CD4-positive, alpha-beta T cell treated with Interleukin-15 for 4 hours (primary cell): ENCODE measurements at places on chromosomes 13 and 19.
A peak's percentile ranks its signal among the peaks of the same experiment; 100 is the strongest.

- DNase-seq: peak; percentile 88
Observed at GRCh38 chr13:27251166-27252091, at the start of gene RPL21. RPL21 (plus strand) TSS chr13:27251558; CDS start chr13:27253777, 2,219 bp downstream.

- no peak for DNase-seq
Observed at GRCh38 chr19:48641850-48642249, 4.1 kb downstream of the CA11 start.

- no peak for DNase-seq
Observed at GRCh38 chr19:11693505-11694499, 44.9 kb downstream of the ZNF823 start.

GRCh38 chr19:38559428-38560401 is 58.0 kb downstream of the MAP4K1 start:
- peak; percentile 61 for DNase-seq

GRCh38 chr19:37954421-37954874 is 47.4 kb downstream of the SIPA1L3 start:
- DNase-seq: no peak

- no peak for DNase-seq
Observed at GRCh38 chr13:111494641-111495040, 174.2 kb downstream of the TEX29 start.

DNA sequence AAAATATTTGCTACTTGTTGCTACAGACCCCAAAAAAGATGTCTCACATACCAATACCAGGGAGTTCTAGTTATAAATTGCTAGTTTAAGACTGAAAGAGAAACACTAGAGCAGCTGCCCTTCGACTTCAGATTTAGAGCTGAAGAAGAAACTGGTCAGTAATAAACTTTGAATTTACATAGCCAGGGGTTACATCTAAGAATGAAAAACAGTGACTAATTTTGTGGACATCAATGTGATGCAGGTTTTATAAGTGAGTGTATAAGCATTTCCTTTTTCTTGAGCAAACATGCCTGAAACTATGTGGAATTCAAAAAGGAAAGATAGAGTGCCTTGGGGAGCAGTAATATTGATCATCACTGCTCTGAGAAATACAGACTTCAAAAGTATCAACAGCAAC is 724.9 kb upstream of the MIR17HG start:
- no peak for DNase-seq

- DNase-seq: no peak
Observed at GRCh38 chr13:46868091-46868490, 28.8 kb downstream of the HTR2A start.

DNA sequence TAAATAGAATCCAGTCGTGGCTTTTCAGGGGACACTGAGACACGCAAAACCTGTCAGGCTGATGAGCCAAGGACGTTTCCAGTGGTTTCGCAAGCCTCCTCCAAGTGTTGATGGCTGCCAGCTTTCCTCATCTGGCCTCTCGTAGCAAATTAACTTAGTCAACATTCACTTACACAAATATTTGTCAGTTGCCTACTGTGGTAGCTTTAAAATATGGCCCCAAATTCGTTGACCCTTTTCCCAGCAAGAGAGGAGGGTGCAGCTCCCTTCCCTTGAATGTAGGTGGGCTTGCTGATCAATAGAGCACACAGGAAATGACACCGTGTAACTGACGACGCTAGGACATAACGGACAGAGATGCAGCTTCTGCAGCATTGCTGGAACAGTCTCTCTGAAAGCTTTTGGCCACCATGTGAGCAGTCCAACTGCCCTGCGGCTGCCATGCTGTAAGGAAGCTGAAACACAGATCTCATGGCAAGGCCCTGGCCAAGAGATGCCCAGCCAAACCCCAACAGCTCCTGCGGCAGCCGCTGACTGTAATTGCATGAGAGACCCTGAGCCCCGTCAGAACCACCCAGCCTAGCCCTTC is 5.5 kb upstream of the RANBP3 start:
- no peak for DNase-seq

- DNase-seq: no peak
Observed at GRCh38 chr19:16470911-16471811, 609 bp downstream of the EPS15L1 start.

GRCh38 chr19:1882089-1882785 is 3.1 kb downstream of the ABHD17A start:
- DNase-seq: peak; percentile 85

GRCh38 chr13:88063741-88064140 is 392.6 kb downstream of the SLITRK5 start:
- DNase-seq: no peak

GRCh38 chr13:50359041-50359367 is 343.8 kb downstream of the KCNRG start:
- no peak for DNase-seq

- no peak for DNase-seq
Observed at GRCh38 chr13:44543369-44543768, 32.8 kb downstream of the TSC22D1 start.

- no peak for DNase-seq
Observed at GRCh38 chr13:48729856-48730255, 76.1 kb downstream of the CYSLTR2 start.

DNA sequence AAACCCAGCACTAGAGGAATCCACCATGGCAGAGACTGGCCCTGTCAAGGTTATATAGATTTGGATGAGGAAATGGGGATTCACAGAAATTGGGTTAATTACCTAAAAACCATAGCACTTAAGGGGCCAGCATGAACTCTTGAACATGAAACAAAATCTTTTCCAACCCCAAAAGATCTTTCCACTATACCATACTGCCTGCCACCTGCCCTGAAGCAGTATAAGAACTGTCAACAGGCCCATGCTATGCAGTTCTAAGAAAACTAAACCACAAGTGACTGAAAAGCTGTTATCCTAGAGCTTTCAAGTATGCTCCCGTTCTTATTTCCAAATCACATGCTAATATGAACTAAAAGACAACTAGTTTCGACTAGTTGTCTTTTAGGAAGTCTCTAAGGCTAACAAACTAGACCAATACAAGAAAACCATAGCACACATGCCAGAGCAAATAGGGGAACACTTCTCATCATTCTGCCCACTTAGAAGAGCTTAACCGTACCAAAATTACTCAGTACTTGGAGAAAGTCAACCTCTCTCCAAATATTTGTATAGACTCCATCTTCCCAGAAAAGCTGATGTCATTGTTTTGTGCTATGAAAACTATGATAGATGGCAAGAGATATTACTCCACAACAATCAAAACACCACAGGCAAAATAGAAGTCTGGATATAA is 27.5 kb downstream of the HSPH1 start:
- peak; percentile 1 for DNase-seq

DNA sequence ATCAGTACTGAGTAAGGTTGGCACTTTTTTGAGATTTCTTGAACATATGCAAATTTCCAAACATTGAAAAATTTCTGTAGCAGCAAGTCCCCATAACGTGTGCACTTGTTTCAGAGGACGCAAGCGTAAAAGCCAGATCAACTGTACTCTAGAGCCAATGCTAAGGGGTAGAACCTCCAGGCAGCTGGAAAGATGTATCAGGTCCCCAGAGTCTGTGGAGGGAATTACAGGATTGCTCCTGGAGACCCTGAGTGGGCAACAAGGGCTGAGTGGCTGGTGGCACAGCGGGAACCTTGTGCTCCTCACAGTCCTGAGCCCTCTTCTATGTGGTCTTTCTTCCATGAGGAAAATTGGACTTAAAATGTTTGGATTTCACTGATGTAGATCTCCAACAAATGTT is 53.9 kb upstream of the AMER2 start:
- no peak for DNase-seq

GRCh38 chr19:16571822-16572331 is 338 bp downstream of the SLC35E1 start:
- DNase-seq: peak; percentile 28

- no peak for DNase-seq
Observed at GRCh38 chr13:23739596-23739995, 149.6 kb downstream of the MIPEP start.

GRCh38 chr19:33683881-33684537 is 62.3 kb downstream of the CHST8 start:
- no peak for DNase-seq

DNA sequence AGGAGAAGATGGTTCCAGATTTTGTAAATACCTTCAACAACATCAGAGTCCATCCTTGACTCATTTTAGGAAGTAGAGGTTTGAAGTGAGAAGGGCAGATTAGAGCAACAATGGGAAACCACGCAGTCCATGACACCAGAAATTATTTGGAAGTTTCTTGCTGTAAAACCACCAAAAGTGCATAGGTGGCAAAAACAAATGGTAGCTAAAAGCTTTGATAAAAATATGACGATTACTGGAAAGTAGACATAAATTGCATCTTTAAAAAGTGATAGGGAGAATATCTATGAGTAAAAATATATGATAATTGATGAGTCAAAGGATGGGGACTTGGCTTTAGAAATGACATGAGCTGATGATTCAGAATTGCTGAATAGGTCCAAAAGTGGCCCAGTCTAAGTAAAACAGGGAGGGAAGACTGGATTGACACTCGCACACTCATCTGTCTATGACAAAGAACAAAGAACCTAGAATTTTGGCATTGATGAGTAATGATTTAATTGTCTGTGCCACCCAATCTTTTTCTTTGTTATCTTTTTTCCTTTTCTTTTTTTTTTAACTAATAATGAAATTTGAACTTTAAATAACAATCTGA is 472.2 kb downstream of the MYO16 start:
- no peak for DNase-seq

DNA sequence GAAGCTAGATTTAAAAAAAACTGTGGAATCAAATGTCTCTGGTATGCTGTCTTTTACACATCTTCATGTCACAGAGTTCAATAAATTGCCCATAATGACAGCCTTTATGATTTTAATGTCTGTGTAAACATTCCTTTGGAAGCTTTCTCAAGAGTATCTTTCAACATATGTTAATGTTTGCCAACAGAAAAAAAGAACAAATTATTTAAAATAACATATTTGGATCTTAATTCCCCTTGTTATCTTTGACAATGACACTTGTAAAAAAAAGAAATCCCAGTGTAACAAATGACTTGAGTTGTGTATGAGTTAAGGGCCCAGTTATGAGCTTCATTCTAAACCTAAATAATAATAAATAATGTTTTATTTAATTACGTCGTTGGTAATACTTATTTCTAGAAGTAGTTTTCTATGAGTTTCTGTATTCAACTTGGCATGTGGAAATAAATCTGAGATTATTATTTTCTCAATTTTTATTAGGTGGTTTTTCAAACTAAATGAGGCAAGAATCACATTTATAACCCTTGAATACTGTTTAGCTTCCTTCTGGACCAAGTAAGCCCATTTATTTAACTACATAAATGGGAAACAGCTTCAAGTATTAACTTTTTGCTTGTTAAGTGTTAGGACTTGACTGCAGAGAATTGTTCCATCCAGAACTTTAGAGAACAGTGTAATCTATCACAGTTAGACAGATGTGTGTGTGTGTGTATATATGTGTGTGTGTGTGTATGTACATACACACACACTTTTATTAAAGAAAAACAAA is 182.1 kb downstream of the POSTN start:
- DNase-seq: no peak

DNA sequence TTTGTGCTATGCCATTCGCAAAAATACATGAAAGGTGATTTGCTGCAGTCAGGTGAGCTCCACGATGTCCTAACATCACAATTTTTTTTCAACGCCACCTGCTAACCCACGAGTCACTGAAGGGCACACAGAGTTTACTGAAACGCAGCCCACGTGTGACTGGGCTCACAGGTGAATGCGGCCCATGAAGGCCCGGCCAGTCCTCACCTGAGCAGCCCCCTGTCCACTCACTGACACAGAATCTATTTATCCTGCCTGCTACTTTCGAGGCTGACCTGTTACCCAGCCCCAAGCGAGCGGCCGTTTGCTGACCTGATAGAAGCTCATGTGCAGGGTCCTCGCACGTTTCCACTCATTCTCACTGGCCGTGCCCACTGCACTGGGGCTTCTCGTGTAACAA is 121.9 kb upstream of the SOX1 start:
- DNase-seq: no peak

DNA sequence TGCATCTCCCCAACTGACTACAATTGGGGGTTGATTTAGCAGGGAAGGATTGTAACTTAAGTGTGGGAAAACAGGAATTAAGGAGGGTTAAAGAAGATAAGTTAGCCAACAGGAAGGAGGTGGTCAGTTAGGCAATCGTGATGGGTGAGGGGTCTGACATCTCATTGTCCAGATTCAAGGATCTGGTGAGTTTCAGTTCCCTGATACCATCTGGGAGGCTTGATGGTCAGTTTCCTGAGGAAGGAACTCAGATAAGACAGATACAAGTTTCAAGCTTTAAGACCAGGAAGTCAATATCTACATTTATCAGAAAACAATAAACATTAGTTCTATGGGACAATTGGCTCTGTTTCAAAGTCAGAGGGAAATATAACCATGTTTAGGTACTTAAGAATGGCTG is 601.8 kb downstream of the SLITRK6 start:
- DNase-seq: no peak

DNA sequence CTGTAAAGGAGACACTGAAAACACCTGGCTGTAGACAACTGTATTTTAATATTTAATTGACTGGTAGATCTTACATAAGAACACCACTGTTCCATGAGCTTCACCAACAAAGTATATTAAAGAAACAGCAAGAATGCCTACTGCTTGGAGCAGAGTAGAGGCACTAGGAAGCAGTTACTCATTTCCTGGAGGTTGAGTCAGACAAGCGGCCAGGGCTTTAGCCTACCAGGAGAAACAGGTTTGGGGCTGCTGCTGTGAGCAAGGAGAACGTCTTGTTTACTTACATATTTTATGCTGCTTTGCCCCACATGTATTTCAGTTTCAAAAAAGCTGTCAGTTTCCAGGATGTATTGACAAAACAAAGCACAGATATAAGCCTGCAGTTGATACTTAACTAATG is 33.4 kb downstream of the ALG5 start:
- DNase-seq: no peak

GRCh38 chr19:7622933-7623685 is 6.2 kb downstream of the XAB2 start:
- DNase-seq: no peak

- DNase-seq: no peak
Observed at GRCh38 chr13:99376132-99376531, 68.9 kb upstream of the GPR183 start.

DNA sequence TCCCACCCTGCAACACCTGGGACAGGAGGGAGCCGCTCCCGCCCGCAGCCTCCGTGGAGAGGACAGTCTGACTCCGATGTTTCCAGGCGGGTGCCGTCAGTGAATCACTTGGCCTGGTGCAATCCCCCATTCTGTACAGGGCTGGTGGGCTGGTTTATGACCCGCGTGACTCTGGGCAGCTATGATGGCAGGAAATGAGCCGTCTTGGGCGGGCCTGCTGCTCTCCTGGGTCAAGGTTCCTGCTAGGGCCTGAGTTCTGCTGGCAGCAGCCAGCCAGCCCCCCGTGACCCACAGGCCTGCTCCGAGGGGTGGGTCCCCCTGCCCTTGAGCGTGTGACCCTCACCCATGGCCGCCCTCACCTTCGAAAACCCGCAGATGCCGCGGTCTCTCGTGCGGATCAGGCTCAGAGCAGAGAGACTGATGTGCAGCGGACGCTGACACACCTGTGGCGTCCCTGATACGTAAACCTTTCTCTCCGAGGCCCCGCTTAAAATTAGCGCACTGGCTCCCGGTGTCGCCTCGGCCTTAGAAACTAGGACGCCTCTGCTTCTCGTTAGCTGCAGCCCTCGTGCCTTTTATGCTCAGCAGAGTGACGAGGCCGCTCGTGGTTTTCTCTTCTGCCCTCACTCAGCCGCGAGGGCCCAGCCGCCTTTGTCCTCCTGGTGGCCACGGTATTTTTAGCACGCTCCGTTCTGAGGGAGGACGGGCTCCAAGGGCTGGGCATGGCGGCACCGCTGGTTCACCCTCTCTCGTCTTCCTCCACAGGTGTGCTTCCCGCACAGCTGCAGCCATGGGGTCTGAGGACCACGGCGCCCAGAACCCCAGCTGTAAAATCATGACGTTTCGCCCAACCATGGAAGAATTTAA is 63.4 kb downstream of the KDM4B start:
- no peak for DNase-seq

GRCh38 chr19:30069535-30070197 is 127.6 kb downstream of the URI1 start:
- no peak for DNase-seq
